Bone marrow (tissue), 2 donors: ENCODE measurements at places on chromosomes 7 and 10.

DNA sequence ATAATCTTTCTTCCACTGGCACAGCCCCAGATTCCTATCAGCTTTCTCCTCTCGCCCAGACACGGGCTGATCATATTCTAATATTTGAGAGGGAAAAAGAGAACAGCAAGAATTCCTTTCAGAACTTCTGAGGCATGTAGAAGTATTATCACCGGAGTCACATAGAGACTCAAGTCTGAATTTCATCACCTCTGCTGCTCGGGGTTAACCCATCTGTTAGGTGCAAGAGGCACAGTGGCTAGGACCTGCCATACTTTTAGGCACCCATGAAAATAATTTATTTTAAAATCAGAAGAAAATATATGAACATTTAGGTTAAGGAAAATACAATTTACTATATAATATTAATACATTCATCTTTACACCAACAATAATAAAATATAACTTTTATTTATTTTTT, 21.0 kb downstream of the PANK1 start:
- DNase-seq: no peak

DNA sequence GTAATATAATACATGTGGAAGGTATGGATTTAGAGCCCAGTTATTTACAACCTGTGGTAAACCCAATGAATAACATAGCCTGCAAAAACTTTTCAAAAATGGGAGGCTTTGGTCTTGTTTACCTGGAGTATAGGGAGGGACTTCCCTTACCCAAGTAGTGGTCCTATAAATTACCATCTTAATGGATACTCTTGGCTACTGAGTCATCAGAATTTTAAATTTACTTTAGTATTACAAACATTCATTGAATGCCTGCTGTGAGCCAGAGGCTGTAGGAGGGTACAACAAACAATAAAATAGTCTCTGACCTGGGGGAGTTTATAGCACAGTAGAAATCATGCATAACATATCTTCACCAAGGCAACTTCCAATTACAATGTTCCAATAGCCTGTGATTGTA, 365.1 kb downstream of the BBS9 start:
- no peak for DNase-seq

DNA sequence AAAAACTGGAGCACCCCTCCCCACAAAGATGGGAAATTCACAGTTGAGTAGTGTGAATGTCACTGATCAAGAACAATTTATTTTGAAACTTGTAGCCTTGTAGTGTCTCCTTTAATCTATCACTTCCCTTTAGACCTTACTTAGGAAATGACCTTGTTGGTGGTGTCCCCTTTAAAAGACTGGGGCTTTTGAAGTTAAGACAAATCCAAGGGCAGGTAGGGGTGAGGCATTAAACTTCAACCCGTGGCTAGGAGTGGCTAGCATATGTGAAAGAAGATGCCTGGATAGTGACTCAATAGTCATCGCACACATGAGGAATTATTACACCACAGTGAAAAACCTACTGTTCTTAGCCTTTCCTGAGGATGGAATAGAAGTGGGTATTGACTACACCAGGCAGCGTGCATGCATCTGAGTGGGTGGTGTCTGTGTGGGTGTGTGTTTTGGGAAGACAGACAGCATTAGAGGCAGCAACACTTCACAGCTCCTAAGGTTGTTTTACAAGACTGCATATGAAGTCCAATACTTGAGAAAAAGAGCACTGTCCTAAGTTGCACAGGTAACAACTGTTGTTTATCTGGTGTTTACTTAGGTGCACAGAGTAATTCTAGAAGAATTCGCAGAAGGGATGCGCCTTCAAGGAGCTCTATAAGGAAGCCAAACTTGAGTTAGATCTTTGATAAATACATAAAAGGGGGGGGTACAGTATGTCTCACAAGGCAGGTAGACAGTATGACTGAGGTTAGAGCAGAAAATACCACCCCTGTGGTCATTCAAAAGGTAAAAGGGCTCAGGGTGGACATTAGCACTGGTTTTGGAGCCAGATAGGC, 32.9 kb downstream of the ABLIM1 start:
- no peak for DNase-seq

DNA sequence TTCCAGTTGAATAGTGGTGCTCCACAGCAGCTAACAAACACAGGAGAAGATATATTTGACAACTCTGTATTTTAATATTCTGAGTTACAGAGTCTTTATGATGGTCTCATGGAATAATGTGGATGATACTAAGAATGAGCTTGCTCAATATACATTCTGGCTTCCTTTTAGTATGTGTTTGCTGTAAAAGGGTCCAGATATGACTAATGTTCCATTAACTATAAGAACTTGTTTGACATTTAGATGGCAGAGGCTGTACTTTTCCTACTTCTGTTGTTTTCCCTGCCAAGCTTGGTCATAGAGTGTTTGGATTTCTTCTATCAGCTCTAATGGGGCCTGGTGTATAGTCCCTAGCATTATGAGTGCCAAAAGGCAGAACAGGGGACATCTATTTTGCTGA, 61.5 kb upstream of the GPR22 start:
- no peak for DNase-seq

DNA sequence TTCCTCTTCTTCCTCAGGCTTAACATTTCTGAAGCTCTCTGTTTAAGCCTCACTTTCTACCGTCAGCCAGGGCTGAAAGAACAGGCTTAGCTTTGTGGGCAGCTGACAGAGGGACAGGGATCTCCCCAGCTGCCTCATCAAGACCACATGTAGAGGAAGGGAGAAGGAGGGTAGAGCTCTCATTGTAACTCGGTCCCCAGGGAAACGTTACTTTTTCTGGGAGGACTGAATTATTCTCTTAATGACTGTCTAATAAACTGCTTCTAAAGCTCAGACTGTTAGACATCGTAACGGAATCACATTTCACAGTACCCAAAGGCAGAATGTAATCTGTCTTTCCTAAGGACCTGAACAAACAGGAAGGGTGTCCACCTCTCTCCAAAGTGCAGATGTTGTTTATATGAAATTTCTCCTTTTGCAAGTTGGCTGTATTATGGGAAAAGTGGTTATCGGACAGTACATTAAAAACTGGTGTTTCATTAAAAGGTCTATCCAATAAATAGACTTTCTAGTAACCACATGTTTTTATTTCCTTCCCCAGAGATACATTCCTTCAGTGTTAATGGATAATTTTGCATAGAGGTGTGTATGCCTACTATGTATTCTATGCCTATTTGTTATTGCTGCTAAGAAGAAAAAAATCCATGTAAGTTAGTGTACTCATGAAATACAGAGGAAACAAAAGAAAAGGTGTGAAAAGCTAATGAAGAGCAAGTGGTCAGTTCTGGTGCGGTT, 144.2 kb downstream of the CTTNBP2 start:
- no peak for DNase-seq

GRCh38 chr10:68440898-68441297, 30.9 kb downstream of the DNA2 start:
- DNase-seq: no peak

GRCh38 chr7:1897076-1897860, 227.2 kb downstream of the ELFN1 start:
- DNase-seq: no peak

DNA sequence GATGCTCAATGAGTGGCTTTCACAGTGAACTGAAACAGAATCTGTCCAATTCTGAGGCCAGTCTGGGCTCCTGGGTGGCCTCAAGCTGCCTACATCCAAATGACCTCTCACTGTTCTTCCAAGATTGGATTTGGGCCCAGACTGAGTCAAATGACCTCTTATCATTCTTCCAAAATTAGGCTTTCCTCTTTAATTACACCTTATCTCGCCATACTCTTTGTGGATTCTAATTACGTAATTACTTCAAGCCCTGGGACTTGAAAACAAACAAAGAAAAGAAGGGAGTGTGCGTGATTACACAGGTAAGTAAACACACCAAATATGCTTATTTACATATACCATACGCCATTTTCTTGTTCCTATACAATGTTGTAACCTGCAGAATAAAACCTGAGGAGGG, 18.8 kb downstream of the SORBS1 start:
- no peak for DNase-seq

DNA sequence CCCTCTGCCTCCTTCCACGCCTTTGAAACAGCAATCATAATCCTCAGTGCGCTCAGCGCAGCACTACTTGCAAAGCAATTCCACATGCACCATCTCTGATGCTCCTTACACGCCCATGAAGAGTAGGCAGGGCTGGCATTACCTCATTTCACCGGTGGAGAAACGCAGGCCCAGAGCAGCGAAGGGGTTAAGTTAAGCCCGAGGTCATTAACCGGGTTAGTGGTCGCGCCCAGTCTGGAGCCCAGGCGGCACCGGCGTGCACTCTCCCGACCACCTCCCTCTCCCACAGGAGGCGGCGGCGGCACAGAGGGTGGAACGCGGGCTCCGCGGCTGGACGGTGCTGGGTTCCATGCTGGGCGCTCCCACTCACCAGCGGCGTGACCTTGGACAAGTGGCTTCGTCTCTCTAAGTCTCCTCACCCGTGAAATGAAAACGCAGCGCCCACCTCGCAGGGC, 515 bp downstream of the FASTK start:
- no peak for DNase-seq

- no peak for DNase-seq
Observed at GRCh38 chr10:91974960-91975359, 51.4 kb downstream of the BTAF1 start.

- DNase-seq: no peak
Observed at GRCh38 chr7:45993621-45994020, 72.5 kb upstream of the IGFBP3 start.

- DNase-seq: no peak
Observed at GRCh38 chr10:119391440-119392251, 150.9 kb downstream of the RGS10 start.

DNA sequence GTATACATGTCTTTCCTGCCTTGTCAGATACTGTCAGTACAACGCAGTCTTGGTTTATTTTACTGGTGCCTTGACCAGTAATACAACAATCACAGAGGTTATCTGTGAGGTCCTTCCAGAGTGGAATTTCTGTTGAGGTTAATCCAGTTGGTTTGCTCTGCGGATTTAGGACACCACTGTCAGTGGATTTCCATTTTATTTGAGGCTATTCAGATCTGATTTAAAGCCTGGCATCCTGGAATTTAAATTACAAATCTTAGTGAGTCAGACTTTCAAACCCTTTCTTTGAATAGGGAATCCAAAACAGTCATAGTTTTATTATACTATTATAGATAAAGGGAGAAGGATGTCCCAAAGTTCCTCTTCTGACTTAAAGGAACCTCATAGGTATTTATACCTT, 40.5 kb downstream of the ANLN start:
- DNase-seq: no peak

GRCh38 chr10:11564741-11565140, 46.7 kb downstream of the USP6NL start:
- no peak for DNase-seq

DNA sequence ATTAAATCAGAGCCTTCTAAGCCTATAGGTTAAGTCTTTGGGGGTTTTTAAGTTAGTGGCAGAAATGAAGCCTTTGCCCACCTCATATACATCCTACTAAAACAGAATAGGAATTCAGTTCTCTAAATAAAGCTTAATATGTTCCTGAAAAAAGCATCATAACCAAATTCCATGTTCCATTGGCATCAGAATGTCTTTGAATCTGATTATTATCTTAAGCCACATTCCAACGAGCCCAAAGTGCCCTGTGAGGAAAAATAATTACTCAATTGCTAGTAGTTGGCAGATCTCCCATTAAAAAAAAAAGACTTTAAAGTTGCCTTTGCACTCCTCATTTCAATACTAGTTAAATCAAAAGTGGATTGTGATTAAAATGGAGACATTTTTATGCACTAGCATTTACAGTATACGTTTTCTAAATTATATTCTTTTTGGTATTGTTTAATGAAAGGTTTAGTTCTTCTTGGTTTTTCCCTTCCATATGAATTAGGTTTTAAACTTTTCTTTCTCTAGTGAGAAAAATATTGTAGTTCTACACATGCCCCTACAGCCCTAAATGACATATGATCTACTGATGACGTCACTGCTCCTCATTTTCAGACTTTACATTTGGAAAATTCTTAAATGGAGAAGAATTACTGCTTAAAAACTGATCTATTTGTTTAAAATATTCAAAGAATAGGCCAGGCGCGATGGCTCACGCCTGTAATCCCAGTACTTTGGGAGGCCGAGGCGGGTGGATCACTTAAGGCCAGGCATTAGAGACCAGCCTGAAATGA, 54.3 kb upstream of the CABCOCO1 start:
- DNase-seq: no peak

- no peak for DNase-seq
Observed at GRCh38 chr10:92479547-92479946, 94.3 kb downstream of the IDE start.

DNA sequence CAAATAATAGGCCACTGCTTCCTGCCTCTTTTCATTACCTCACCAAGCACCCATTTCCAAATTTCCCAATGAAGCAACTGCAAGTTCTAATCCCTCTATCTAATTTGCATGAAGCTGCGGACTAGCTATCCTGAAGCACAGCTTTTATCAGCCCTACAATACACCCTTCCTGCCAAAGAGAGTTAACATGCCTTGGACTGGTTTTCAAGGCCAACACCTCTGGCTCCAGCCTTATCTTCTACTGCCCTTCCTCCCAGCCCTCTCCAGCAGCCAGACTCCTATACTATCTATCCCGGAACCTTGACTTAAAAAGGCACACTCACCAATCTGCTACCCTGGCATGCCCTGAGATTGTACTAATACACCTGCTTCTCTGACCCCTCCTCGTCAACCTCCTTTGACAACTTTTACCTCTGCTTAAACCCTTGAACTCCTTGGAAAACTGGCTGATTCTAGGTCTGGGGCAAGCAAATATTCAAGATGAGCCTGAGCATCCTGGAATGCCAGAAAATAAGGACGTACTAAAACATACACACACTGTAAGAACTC, 73.4 kb downstream of the SGMS1 start:
- DNase-seq: no peak

DNA sequence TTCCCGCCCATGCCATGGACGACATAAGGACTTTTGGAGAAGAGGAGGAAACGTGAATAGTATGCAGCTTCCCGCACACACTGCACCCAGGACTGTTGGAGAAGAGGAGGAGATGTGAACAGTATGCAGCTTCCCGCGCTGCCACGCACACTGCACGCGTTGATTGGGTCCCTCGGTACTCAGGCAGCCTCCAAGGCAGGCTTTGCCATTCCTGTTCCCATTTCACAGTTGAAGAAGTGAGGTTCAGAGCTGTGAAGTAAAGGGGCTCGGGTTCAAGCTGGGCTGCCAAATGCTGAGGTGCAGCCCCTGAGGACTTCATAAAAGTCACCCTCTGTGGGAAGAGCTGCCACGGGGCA, 147.9 kb upstream of the FAM20C start:
- no peak for DNase-seq

- no peak for DNase-seq
Observed at GRCh38 chr7:24885305-24885704, 94.7 kb downstream of the OSBPL3 start.

- DNase-seq: no peak
Observed at GRCh38 chr7:36638140-36638539, 86.2 kb downstream of the AOAH start.

GRCh38 chr10:21020545-21020944, 123.4 kb upstream of the NEBL start:
- no peak for DNase-seq

GRCh38 chr7:107605218-107605815, 25.3 kb downstream of the BCAP29 start:
- no peak for DNase-seq

GRCh38 chr10:96488161-96488935, 25.4 kb downstream of the TLL2 start:
- no peak for DNase-seq
